ENCODE measurements at places on chromosomes 5 and 9. TPM values are rescaled to one million over a fixed set of nuclear protein-coding genes. Genes with fewer than 3 reads are reported as not detected.

DNA sequence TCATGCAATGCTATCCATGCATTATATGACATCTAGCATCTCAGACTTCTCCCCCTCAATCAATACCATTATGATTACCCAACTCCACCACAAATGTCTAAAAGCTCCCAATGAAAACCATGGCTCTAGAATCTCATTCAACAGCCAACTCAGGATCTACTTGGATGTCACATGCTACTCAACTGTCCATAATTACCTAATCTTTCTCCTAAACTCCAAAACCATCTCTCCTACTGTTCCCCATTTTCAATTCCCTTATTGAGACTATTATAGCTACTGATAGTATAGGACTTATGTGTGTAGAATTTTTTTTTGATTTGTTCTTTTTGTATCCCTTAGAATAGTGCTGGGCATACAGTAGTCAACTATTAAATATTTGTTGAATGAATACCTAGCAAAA, 8.2 kb upstream of the STRBP start:
- no peaks in the 10 kb centered on the region for H3K27me3 ChIP-seq
- H3K27ac ChIP-seq = no peak overlapping the region
- H3K4me3 ChIP-seq = no peak overlapping the region

- H3K4me1 ChIP-seq = peaks cover 82% of the 10 kb centered on the region
- peak; percentile 72 for DNase-seq
- no peaks in the 10 kb centered on the region for H3K27me3 ChIP-seq
- peak overlapping the region; percentile 28 for H3K4me3 ChIP-seq
- H3K36me3 ChIP-seq = peaks cover 41% of the 10 kb centered on the region
These were observed 89.2 kb downstream of the SEMA4D start for GRCh38 chr9:89408628-89409101.

The TAF11L6 gene
- total RNA-seq = not detected

GRCh38 chr9:69255591-69255990, 69.4 kb upstream of the ENTREP1 start:
- H3K4me3 ChIP-seq = no peak overlapping the region
- H3K4me1 ChIP-seq = no peaks in the 10 kb centered on the region
- H3K27me3 ChIP-seq = no peaks in the 10 kb centered on the region
- no peak overlapping the region for H3K27ac ChIP-seq
- no peak for DNase-seq

The RNF130 gene
- total RNA-seq = 15.9 TPM

DNA sequence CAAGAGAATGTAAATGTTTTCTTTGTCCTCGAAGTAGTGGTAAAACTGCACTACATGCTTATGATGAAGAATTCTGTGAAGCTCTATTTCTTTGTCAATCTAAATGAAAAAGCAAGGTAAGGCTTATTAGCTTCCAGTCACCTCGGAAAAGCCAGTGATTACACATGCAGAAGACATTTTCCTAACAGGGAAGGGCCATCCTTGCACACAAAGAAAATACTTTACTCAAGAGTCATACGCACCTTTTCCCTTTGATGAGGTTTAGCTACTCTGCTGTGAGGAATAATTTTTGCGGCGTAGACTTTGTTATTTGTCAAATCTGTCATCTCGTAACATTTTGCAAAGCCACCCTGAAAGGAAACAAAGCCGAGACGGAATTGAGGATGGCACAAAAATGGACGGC, 1.1 kb downstream of the PLK2 start:
- H3K4me1 ChIP-seq = peaks cover 11% of the 10 kb centered on the region
- DNase-seq = no peak
- H3K27ac ChIP-seq = no peak overlapping the region
- no peaks in the 10 kb centered on the region for H3K27me3 ChIP-seq
- H3K36me3 ChIP-seq = no peaks in the 10 kb centered on the region
- peak overlapping the region; percentile 69 for H3K4me3 ChIP-seq

- no peak for DNase-seq
- H3K4me3 ChIP-seq = no peak overlapping the region
- H3K27ac ChIP-seq = no peak overlapping the region
- no peaks in the 10 kb centered on the region for H3K27me3 ChIP-seq
- no peaks in the 10 kb centered on the region for H3K36me3 ChIP-seq
These were observed 166.2 kb downstream of the HSD17B3 start for GRCh38 chr9:96135753-96136290.

The SPTAN1 gene
- 195 TPM for total RNA-seq

DNA sequence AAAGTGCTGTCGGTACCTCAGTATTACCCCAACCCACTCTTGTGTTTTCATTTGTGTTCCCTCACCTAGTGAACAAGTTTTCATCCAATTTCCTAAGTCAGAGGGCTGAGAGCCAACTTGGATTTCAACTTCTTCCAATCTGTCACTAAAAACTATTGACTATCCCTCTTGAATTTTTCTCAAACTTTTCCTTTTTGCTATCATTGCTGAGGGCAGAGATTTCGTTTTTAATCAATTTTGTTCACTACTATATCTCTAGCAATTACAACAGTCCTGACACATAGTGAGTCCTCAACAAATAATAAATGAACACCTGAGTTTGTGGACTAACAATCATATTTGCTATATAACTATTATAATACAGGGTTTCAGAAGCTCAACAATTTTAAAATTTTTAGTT, 29.0 kb downstream of the MEIKIN start:
- no peaks in the 10 kb centered on the region for H3K27me3 ChIP-seq
- no peaks in the 10 kb centered on the region for H3K36me3 ChIP-seq
- no peak overlapping the region for H3K4me3 ChIP-seq
- DNase-seq = no peak
- no peaks in the 10 kb centered on the region for H3K4me1 ChIP-seq
- H3K27ac ChIP-seq = no peak overlapping the region

DNA sequence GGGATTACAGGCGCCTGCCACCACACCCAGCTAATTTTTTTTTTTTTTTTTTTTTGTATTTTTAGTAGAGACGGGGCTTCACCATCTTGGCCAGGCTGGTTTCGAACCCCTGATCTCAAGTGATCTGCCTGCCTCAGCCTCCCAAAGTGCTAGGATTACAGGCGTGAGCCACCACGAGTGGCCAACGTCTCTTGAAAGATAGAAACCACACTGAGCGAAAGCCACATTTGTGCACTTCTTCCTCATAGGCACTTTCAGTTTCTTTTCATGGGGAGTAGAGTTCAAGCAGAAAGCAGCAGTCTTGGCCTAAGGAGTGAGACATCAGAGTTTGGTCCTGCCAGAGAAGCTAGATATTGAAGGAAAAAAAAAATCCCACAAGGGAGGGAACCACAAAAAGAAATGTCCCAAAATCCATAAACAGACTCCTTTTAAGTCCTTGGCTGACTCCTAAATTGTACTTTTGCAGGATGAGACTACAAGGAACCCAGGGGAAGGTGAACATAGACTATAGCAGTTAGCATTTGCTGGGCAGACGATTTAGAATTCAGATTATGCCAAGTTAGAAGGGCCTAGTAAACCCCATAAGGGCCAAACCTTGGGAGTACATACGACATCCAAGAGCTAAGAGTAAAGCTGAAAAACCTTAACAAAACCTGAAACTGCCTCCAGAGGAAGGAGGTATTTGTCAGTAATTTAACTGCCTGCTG, 43.9 kb upstream of the GLIPR2 start:
- H3K27ac ChIP-seq = no peak overlapping the region
- peaks cover 5% of the 10 kb centered on the region for H3K4me1 ChIP-seq
- H3K27me3 ChIP-seq = no peaks in the 10 kb centered on the region
- no peak for DNase-seq
- no peak overlapping the region for H3K4me3 ChIP-seq
- H3K36me3 ChIP-seq = no peaks in the 10 kb centered on the region

The MORN5 gene
- not detected for total RNA-seq

- DNase-seq = no peak
- H3K27ac ChIP-seq = no peak overlapping the region
- no peaks in the 10 kb centered on the region for H3K27me3 ChIP-seq
- no peak overlapping the region for H3K4me3 ChIP-seq
- H3K36me3 ChIP-seq = no peaks in the 10 kb centered on the region
- peaks cover 20% of the 10 kb centered on the region for H3K4me1 ChIP-seq
These were observed 2.6 kb downstream of the PTPA start for GRCh38 chr9:129113645-129114304.

GRCh38 chr5:172550996-172551395, 90.1 kb upstream of the NEURL1B start:
- no peaks in the 10 kb centered on the region for H3K27me3 ChIP-seq
- no peak overlapping the region for H3K27ac ChIP-seq
- H3K4me1 ChIP-seq = no peaks in the 10 kb centered on the region
- H3K4me3 ChIP-seq = no peak overlapping the region

The GMCL2 gene
- not detected for total RNA-seq

DNA sequence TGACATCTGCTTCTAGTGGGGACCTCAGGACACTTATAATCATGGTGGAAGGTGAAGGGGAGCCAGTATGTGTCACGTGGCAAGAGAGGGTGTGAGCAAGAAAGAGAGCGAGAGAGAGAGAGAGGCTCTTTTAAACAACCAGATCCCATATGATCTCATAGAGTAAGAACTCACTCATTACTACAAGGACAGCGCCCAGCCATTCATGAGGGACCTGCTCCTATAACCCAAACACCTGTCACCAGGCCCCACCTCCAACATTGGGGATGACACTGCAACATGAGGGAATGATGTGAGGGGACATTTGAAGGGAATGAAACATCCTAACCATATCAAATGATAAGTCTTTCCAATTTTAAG, 427.5 kb downstream of the EFNA5 start:
- H3K27me3 ChIP-seq = no peaks in the 10 kb centered on the region
- no peaks in the 10 kb centered on the region for H3K4me1 ChIP-seq
- no peaks in the 10 kb centered on the region for H3K36me3 ChIP-seq
- no peak overlapping the region for H3K4me3 ChIP-seq
- DNase-seq = no peak
- H3K27ac ChIP-seq = no peak overlapping the region

The TBC1D2 gene
- 3.3 TPM for total RNA-seq

GRCh38 chr5:31781772-31782171, 142.8 kb downstream of the PDZD2 start:
- H3K27ac ChIP-seq = no peak overlapping the region
- no peak overlapping the region for H3K4me3 ChIP-seq
- H3K4me1 ChIP-seq = no peaks in the 10 kb centered on the region
- DNase-seq = no peak
- no peaks in the 10 kb centered on the region for H3K36me3 ChIP-seq

GRCh38 chr5:174599992-174600391, 124.4 kb upstream of the MSX2 start:
- no peaks in the 10 kb centered on the region for H3K4me1 ChIP-seq
- no peak for DNase-seq
- H3K4me3 ChIP-seq = no peak overlapping the region
- H3K27me3 ChIP-seq = no peaks in the 10 kb centered on the region
- H3K27ac ChIP-seq = no peak overlapping the region

DNA sequence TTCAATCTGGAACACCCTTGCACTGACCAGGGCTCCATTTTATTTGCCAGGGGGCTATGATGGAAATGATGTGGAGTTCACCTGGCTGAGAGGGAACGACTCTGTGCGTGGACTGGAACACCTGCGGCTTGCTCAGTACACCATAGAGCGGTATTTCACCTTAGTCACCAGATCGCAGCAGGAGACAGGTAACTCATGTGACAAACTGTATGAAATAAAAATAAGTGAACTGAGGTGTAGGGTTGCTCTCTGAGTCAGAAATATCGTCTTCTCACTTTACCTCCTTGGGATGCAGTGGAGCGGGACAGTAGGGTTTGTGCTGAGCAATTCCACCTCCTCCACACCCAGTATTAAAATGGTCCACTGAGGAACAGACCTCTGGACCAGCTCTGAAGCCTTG, 22.1 kb downstream of the GABRP start:
- no peak overlapping the region for H3K27ac ChIP-seq
- no peaks in the 10 kb centered on the region for H3K36me3 ChIP-seq
- no peak overlapping the region for H3K4me3 ChIP-seq
- DNase-seq = no peak

The CDKN2A gene
- 3.9 TPM for total RNA-seq

- H3K4me3 ChIP-seq = no peak overlapping the region
- H3K36me3 ChIP-seq = no peaks in the 10 kb centered on the region
- no peak for DNase-seq
- no peaks in the 10 kb centered on the region for H3K4me1 ChIP-seq
- no peak overlapping the region for H3K27ac ChIP-seq
These were observed 206.1 kb downstream of the SLIT3 start for GRCh38 chr5:169094586-169095409.

The NMUR2 gene
- total RNA-seq = not detected

DNA sequence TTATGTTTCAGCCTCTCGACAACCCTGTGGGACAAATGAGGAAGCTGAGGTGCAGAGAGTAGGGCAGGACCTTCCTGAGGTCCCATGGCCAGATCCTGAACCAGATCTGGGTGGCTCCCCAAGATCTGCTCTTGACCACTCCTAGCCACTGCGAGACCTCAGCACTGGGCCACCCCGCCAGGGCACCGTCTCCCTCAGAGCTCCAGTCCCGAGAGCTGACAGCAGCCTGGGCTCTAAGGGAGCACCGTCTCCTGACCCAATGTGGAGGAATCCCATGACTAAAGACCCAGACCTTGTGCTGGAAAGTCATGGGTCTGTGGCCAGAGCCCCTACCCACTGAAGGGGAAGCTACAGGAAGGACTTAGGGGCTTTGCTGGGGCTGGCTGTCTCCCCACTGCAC, 4.5 kb upstream of the LMX1B start:
- peaks cover 25% of the 10 kb centered on the region for H3K27me3 ChIP-seq
- H3K4me1 ChIP-seq = peaks cover 12% of the 10 kb centered on the region
- no peak for DNase-seq
- H3K36me3 ChIP-seq = no peaks in the 10 kb centered on the region

DNA sequence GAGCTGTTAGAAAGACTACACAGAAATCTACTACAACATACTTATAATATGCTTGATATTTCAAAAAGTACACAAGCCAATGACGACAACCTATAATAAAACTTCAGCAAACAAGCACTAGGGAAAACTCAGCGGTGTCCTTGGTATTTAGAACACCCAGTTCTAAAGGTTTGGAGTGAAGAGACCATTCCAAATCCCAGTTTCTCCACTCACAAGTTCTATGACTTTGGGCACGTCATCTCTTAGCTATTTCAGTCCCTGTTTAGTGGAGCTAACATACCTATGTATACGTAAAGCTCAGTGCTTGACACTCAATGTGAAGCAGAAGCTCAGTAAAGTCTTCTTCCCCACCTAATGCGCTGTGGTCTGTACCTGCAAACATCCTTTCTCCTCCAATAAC, 52.8 kb downstream of the MLLT3 start:
- no peaks in the 10 kb centered on the region for H3K27me3 ChIP-seq
- no peaks in the 10 kb centered on the region for H3K36me3 ChIP-seq
- DNase-seq = no peak
- no peak overlapping the region for H3K27ac ChIP-seq

- H3K27me3 ChIP-seq = no peaks in the 10 kb centered on the region
- H3K27ac ChIP-seq = no peak overlapping the region
- H3K4me3 ChIP-seq = no peak overlapping the region
- no peak for DNase-seq
These were observed 59.6 kb upstream of the SPATA31C2 start for GRCh38 chr9:88197781-88198340.
